Hindlimb muscle (tissue), 1 donor: ENCODE measurements at places on chromosomes 5 and 9. TPM values are rescaled to one million over a fixed set of nuclear protein-coding genes. Genes with fewer than 3 reads are reported as not detected.

The MCTP1 gene
- polyA plus RNA-seq = 7.6 TPM

DNA sequence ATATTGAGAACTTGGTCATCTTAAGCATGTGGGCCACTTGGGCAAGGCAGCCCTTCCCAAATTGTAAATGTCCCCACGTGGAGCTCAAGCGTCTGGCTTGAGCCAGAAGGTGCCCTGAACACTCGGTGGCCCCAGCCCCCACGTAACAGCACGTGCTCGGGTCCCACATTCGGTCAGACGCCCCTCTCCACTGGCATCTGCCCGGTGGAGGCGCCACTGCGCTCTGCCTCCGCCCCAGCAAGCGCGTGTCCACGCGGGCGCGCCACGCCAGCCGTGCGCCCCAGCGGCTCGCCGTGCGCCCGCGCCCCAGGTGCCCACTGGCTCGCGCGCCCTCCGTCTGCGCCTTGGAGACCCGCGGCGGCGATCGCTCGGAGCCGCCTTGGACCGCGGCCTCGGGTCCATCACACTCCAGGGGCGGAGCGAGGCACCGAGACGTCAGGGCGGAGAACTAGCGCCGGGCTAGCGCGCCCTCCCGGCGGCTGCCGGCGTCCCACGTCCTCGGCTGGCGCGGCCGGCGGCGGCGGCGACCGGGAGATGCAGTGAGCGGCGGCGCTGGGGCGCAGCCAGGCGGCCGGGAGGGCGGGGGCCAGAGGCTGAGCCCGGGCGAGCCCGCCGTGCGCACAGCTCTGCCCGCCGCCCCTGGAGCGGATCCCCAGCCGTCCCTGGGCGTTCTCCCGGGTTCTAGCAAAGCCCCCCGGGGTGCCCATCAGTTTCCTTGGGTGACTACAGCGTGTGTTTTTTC, at the start of gene PALM2AKAP2:
TSS of gene PALM2AKAP2 (plus strand) at position 488 of the 742 bp plus-strand sequence. CDS start 291 bp downstream, outside the sequence.
- peak; percentile 69 for DNase-seq

DNA sequence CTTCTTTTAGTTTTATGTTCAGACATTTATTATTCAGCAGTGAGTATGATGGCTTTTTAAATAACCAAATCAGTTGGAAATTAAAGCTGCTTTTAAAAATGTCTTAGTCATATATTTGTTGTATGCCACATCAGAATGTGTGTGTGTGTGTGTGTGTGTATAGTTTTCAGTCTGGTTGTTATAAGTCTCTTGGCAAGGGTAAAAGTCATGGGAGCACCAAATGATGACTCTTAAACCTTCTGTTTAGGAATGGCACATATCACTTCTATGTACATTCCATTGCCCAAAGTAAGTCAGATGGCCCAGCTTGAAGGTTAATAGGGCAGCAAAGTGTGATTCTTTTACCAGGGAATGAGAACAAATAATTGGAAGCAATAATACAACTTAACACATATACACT, 135.9 kb downstream of the RNF180 start:
- DNase-seq = no peak

- no peak for DNase-seq
Observed at GRCh38 chr9:114408645-114409044, 20.9 kb upstream of the AKNA start.

The DNAJC18 gene
- polyA plus RNA-seq = 23.0 TPM

The GLT6D1 gene
- polyA plus RNA-seq = not detected

The HTR1A gene
- not detected for polyA plus RNA-seq

The DOCK8 gene
- 8.2 TPM for polyA plus RNA-seq

GRCh38 chr5:53179691-53180090, 70.1 kb upstream of the MOCS2 start:
- no peak for DNase-seq

The PCDHAC1 gene
- 0.22 TPM for polyA plus RNA-seq

DNA sequence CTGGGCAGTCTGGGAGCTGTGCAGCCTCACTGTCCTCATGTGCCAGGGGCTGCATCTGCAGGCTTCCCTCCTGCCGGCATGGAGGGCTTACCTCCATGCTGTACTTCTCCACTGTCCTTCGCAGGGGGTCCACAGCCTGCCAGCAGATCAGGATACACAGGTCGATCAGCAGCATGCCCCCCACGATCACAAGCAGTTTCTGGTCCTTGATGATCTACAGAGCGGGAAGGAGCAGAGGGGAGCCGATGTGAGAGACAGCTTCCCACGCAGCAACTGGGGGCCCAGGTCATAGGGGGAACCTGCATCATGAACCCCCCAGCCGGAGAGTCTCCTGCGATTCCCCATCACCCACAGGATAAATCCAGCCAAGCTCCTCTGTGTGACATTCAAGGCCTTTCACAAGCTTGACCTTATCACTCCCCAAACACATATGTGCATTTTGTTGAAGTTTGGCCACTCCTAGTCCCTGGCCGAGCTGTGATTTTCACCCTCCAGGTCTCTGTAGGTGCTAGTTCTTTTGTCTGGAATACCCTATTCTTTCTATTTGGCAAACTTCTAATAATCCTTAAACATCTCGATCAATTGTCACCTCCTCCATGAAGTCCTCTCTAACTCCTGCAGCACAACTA, 107.3 kb upstream of the TBC1D2 start:
- no peak for DNase-seq

The CCDC183 gene
- polyA plus RNA-seq = 3.0 TPM

The SLC35D2 gene
- 23.3 TPM for polyA plus RNA-seq

GRCh38 chr5:141816598-141817399, 61.4 kb downstream of the PCDH1 start:
- no peak for DNase-seq

- no peak for DNase-seq
Observed at GRCh38 chr9:74499770-74500583, 2.8 kb downstream of the RORB start.

The PCDHB6 gene
- polyA plus RNA-seq = 2.4 TPM

The LMBRD2 gene
- polyA plus RNA-seq = 14.2 TPM

DNA sequence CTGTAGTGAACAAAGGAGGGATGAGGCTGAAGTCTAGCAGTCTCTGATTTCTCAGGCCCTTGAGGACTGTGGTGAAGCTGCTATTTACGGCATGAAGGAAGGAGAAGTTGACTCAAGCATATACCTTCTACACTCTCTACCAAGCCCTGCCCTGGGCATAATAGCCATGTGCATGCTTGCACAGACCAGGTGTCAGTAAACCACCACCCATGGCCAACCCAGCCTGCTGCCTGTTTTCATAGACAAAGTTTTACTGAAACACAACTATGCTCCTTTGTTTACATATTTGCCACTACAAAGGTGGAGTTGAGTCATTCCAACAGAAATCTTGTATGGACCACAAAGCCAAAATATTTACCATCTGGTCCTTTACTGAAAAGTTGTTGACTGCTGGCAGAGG, 126.9 kb downstream of the PAPPA start:
- no peak for DNase-seq

DNA sequence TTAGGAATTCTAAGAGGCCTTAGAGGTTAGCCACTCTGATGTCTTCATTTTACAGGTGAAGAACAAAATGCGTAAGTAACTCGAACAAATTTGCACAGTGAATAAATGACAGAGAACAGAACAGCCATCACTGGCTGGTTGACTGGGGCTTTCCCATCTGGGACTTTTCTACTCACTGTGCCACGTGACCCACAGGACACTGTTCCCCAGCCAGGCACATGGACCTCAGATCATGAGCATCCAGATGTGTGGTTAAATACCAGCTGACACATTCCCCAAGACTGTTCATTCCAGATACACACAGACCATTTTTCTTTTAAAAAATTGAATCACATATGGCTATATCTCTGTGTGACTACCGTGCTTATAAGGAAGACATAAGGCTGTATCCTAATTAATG, 25.8 kb upstream of the MED10 start:
- DNase-seq = no peak

DNA sequence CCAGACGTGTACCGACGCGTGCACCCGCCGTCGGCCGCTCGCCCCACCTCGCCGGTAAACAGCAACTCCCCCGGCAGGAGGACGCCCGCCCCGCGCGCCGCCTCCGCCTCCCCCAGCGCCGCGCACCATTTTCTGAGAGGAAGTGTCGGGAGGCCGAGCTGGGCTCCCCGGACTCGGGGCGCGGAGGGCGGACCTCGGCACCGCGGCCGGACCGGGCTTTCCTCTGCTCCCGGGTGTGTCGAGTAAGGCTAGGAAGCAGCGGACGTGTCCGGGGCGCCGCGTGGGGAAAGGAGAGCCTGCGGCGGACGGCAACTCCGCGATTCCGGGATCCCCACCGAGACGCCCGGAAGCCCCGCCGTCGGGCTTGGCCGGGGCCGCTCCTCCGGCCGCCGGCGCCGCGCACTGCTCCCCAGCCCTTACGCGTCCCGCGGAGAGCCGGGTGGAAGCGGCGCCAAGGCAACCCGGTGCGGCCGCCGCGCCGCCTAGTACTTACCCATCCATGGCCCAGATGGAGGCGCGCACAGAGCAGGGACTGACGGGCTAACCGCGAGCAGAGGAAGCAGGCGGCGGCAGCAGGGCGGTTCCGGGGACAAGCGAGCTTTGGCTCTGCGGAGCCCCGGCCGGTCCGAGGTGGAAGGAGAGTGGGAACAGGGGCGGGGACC, at the start of gene PTBP3:
TSS of gene PTBP3 (minus strand) at position 643 of the 662 bp plus-strand sequence. CDS start 35,754 bp downstream, outside the sequence.
- DNase-seq = peak; percentile 72

The DNAH5 gene
- 0.83 TPM for polyA plus RNA-seq

DNA sequence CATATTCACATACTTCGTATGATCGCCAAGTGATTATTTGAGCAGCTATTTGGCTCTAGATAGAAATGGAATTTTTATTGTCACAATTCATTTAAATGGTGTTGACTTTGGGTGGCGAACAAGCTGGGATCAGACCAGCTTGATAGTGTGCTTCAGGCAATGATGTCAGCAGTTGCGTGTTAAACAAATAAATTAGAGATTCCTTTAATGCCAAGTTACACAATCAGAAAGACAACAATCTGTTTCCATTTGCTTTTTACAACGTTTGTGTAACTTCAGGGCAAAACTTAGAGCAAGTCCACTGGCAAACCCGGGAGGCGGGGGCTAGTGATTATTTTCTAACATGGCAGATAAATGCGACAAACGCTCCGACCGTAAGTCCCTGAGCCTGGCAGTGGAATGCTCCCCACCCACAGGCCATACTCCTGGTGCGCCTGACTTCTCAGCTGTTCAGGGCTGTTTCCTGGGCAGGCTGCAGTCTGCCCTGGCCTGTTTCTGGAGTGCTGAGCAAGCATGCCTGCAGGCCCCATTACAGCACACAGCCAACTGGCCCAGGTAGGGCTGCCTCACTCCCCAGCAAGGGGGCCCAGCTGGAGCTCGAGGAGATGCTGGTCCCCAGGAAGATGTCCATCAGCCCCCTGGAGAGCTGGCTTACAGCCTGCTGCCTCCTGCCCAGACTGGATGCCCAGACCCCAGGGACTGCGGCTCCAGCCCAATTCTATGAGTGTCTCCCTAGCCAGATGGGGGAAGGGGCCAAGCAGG, 88.7 kb downstream of the BASP1 start:
- DNase-seq = no peak

DNA sequence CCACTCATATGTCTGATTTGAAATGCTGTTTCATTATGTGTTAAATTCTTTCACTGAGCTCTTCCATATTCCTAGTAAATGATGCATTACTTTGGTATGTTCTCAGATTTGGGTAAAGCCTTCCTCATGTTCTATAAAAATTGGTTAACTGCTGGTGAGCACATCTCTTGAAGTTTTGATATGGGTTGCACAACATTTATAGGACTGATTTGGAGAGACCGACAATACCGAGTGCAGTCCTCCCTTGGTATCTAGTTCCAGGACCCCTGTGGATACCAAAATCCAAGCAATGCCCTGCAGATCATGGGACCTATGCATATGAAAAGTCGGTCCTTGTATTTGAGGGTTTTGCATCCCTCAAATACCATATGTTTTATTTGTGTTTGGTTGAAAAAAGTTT, 37.8 kb downstream of the WDR36 start:
- no peak for DNase-seq

The SMIM33 gene
- polyA plus RNA-seq = not detected

The CEP120 gene
- 10.1 TPM for polyA plus RNA-seq

GRCh38 chr5:89129941-89130340, 247.0 kb upstream of the MEF2C start:
- no peak for DNase-seq
